ENCODE measurements at places on chromosomes 4 and X.

GRCh38 chrX:427812-428725 lies 41.4 kb upstream of the PPP2R3B start:
- no peak for DNase-seq
- no peaks in the 10 kb centered on the region for H3K4me1 ChIP-seq
- peaks cover 28% of the 10 kb centered on the region for H3K27me3 ChIP-seq

- no peaks in the 10 kb centered on the region for H3K27me3 ChIP-seq
- no peaks in the 10 kb centered on the region for H3K4me1 ChIP-seq
- no peak overlapping the region for H3K27ac ChIP-seq
- no peaks in the 10 kb centered on the region for H3K36me3 ChIP-seq
- DNase-seq, result no peak
Observed at GRCh38 chr4:86294883-86295282, 65.0 kb downstream of the MAPK10 start.

DNA sequence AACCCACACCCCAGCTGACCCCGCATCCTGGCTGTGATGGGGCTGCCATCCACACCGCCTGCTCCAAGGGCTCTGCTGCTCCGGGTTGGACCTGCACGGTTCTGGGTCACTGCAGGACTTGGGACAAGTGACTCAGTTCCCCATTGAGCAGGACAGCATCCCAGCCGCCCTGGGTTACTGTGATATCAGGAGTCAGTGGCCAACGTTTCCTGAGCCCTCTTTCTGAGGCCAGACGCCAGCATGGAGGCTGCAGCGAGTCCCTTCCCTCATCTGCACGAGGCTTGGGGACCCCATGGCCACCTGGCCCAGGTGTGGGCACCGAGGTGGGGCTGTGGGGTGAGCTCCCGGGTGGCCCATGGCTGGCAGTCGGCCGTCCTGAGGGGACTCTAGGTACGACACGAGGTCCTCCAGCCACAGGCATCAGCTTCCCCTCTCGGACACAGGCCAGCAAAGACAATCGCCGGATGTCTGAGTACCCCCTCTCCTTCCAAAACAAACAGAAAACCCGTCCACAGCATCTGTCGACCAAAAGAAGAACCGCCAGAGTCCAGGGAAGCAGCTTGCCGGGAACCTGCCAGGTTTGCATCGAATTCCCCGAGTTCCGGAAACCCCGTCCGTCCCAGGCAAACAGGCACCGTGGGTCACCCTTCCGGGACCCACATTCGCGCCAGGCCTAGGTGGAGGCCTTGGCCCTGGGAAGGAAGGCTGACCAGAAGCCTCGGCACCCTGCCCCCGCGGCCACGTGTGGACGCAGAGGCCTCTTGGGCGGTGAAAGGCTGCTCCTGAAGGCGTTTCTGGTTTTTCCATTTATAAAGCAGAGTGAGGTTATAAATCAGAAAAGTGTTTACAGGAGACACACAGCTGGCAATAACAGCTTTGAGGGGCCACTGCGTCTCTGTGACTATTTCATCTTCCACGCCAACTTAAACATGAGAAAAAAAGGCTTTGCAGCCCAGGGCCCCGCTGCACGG lies 136.0 kb downstream of the FAM53A start:
- H3K27me3 ChIP-seq, result peaks cover 54% of the 10 kb centered on the region
- H3K27ac ChIP-seq, result no peak overlapping the region
- no peaks in the 10 kb centered on the region for H3K4me1 ChIP-seq

DNA sequence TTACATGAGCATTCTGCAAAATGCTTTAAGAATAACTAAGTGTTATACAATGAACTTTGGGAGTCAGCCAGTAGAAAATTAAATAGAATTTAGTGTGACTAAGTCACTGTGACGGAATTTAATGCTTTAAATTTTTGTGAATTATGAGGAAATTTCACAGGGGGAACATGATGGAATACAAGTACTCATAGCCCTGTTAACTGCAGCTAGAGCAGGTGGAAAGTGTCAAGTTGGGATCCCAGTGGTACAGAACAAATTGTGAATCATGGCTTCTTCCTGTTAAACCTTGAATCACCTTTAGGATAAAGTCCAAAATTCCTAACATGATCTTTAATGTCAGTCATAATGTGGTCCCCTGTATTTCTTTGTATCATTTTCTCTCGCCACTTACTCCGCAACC lies 212.2 kb upstream of the CENPE start:
- no peaks in the 10 kb centered on the region for H3K4me1 ChIP-seq
- no peaks in the 10 kb centered on the region for H3K36me3 ChIP-seq
- no peak overlapping the region for H3K27ac ChIP-seq
- no peaks in the 10 kb centered on the region for H3K27me3 ChIP-seq
- H3K4me3 ChIP-seq, result no peak overlapping the region

- DNase-seq, result no peak
- no peaks in the 10 kb centered on the region for H3K4me1 ChIP-seq
- no peaks in the 10 kb centered on the region for H3K36me3 ChIP-seq
- H3K27me3 ChIP-seq, result no peaks in the 10 kb centered on the region
- H3K27ac ChIP-seq, result no peak overlapping the region
- H3K4me3 ChIP-seq, result no peak overlapping the region
Observed at GRCh38 chr4:36677874-36678273, 396.5 kb downstream of the DTHD1 start.

GRCh38 chr4:97643179-97643578 lies 500.1 kb downstream of the STPG2 start:
- no peaks in the 10 kb centered on the region for H3K27me3 ChIP-seq
- H3K4me3 ChIP-seq, result no peak overlapping the region

GRCh38 chr4:139919521-139919920 lies 234.5 kb downstream of the MAML3 start:
- no peaks in the 10 kb centered on the region for H3K27me3 ChIP-seq
- 0 out of 2 replicates have a peak, but pooled peaks cover 1% of the 10 kb centered on the region for H3K4me1 ChIP-seq
- no peak overlapping the region for H3K27ac ChIP-seq
- no peaks in the 10 kb centered on the region for H3K36me3 ChIP-seq

- no peaks in the 10 kb centered on the region for H3K27me3 ChIP-seq
- H3K4me3 ChIP-seq, result no peak overlapping the region
- H3K36me3 ChIP-seq, result no peaks in the 10 kb centered on the region
- DNase-seq, result no peak
Observed at GRCh38 chr4:37138019-37138653, 106.4 kb upstream of the NWD2 start.

- H3K36me3 ChIP-seq, result no peaks in the 10 kb centered on the region
- no peaks in the 10 kb centered on the region for H3K27me3 ChIP-seq
- no peak overlapping the region for H3K4me3 ChIP-seq
- no peaks in the 10 kb centered on the region for H3K4me1 ChIP-seq
- H3K27ac ChIP-seq, result no peak overlapping the region
- no peak for DNase-seq
Observed at GRCh38 chr4:123921339-123921738, 524.7 kb downstream of the SPRY1 start.

DNA sequence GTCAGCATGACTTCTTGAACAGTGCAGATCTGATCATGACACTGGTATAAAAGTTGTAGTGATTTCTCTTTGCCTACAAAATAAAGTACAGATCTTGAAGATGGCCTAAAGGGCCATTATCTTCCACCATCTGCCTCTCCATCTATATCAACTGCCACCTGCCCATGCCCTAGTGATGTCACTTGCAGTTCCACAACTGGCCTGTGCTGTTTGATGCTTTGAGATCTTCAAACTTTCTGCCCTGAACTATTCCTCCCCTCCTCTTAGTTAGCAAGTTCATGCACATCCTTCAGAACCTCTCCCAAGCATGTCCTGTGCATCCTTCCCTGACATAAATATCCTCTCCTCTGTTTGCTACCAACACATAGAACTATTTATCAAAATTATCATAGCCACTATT lies 217.0 kb downstream of the SOWAHB start:
- H3K4me1 ChIP-seq, result 0 out of 2 replicates have a peak, but pooled peaks cover 6% of the 10 kb centered on the region
- no peaks in the 10 kb centered on the region for H3K27me3 ChIP-seq
- DNase-seq, result no peak

DNA sequence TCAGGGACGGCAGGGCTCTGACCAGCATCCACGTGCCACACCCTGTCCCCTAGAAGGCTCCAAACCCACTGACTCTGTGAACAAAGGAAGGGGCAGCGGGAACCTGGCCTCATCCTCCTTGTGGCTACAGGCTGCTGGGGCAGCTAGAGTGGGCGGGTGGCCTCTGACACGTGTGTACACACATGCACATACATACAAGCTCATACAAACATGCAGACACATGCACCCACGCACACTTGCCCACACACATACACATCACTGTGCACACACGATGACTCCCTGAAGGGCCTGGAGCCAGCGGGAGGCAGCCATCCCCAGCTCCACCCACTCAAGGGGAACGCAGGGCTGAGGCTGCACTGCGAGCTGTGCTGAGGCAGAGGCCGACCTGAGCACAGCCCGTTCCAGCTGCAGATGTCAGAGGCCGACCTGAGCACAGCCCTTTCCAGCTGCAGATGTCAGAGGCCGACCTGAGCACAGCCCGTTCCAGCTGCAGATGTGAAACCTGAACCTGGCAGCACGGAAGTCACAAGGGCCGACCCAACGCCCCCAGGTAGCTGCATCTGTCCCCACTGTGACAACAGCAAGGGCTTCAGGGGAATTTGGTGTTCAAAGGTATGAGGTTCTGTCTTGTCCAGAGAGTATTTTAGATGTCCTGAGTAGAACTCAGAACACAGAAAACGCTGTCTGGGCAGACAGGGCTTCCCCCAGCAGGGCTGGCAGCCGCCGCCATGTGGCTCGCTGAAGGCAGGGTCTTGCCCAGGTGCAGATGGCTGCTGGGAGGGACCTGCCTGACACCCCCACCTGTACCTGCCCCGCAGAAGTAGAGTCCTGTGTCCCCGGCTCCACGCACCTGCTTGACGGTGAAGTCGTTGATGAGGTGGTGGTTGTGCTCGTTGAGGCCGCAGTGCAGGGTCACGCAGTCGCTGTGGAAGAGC lies 33.5 kb downstream of the CTBP1 start:
- no peaks in the 10 kb centered on the region for H3K4me1 ChIP-seq
- no peaks in the 10 kb centered on the region for H3K27me3 ChIP-seq
- H3K4me3 ChIP-seq, result no peak overlapping the region

GRCh38 chr4:152784490-152785350 lies 5.0 kb downstream of the ARFIP1 start:
- no peak overlapping the region for H3K4me3 ChIP-seq
- H3K27ac ChIP-seq, result no peak overlapping the region
- no peaks in the 10 kb centered on the region for H3K36me3 ChIP-seq
- peaks cover 18% of the 10 kb centered on the region for H3K4me1 ChIP-seq
- no peaks in the 10 kb centered on the region for H3K27me3 ChIP-seq

GRCh38 chr4:55866973-55867574 lies 13.6 kb downstream of the EXOC1 start:
- peaks cover 12% of the 10 kb centered on the region for H3K36me3 ChIP-seq
- H3K27me3 ChIP-seq, result no peaks in the 10 kb centered on the region
- DNase-seq, result no peak
- peak overlapping the region; percentile 76 for H3K27ac ChIP-seq

GRCh38 chrX:24168807-24169206 lies 19.3 kb downstream of the ZFX start:
- no peak for DNase-seq
- peaks cover 10% of the 10 kb centered on the region for H3K36me3 ChIP-seq
- no peaks in the 10 kb centered on the region for H3K4me1 ChIP-seq
- no peaks in the 10 kb centered on the region for H3K27me3 ChIP-seq
- no peak overlapping the region for H3K4me3 ChIP-seq

GRCh38 chrX:68909945-68910344 lies 81.1 kb downstream of the EFNB1 start:
- H3K4me1 ChIP-seq, result no peaks in the 10 kb centered on the region
- H3K27me3 ChIP-seq, result no peaks in the 10 kb centered on the region
- no peak overlapping the region for H3K4me3 ChIP-seq

DNA sequence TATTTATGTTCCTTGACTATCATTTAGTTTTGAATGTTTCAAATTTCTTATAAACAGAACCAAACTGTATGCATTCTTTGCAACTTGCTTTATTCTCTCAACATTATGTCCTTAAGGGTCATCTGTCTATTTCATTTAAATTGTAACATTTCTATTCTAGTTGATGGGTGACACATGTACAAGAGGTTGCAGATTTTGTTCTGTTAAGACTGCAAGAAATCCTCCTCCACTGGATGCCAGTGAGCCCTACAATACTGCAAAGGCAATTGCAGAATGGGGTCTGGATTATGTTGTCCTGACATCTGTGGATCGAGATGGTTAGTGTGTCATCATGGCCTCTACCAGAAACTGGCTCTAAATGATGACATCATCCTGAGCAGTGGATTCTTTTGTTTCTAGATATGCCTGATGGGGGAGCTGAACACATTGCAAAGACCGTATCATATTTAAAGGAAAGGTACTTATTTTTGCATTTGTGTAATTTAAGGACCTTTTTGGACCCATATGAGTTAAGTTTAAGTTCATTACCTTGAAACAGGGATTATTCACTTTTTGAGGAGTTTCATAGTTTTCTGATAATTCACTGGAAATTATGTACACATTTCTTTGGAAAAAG lies 6.1 kb downstream of the LIAS start:
- DNase-seq, result no peak
- H3K27ac ChIP-seq, result no peak overlapping the region
- H3K4me1 ChIP-seq, result peaks cover 16% of the 10 kb centered on the region
- H3K27me3 ChIP-seq, result no peaks in the 10 kb centered on the region

GRCh38 chr4:23333946-23334878 lies 555.6 kb downstream of the PPARGC1A start:
- H3K27ac ChIP-seq, result peak overlapping the region; percentile 1
- peaks cover 9% of the 10 kb centered on the region for H3K4me1 ChIP-seq
- peak; percentile 22 for DNase-seq
- H3K4me3 ChIP-seq, result no peak overlapping the region
- no peaks in the 10 kb centered on the region for H3K27me3 ChIP-seq
- H3K36me3 ChIP-seq, result no peaks in the 10 kb centered on the region

DNA sequence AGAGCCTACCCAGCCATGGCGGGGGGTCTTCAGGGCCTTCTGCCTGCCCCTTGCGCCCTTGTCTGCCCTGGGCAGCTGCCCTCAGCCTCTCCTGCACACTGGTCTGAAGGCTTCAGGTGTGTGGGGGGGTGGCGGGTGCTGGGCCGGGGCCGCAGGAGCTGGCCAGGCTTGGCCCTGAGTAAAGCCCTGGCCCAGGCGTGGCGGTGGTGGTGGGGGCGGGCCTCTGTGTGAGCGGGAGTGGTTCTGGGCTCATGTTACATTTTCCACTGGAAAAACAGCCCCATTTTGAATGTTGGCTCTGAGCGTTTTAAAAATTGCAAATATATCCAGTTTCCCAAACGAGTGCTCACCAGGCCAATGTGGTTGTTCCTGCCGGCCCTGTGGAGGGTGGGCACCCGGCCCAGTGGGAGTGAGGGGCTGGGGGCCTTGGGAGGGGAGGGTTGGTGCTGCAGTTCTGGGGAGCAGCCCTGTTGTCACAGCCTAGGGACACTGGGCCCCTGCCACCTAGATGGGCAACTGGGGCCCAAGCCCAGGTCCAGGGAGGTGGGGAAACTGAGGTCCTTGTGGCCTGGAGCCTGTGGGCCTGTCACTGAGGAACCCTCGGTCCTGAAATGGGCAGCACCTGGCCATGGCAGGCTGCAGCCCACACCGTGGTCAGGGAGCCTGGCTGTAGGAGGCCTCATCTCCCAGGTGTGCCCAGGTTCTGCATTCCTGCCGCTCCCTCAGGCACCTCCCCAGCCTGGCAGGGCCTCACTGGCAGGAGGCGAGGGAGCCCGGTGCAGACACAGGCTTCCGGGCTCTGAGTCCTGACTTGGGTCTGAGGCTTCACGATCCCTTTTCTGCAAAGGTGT lies 28.3 kb downstream of the FGFRL1 start:
- H3K4me3 ChIP-seq, result no peak overlapping the region
- H3K27me3 ChIP-seq, result no peaks in the 10 kb centered on the region
- DNase-seq, result no peak
- no peak overlapping the region for H3K27ac ChIP-seq
- no peaks in the 10 kb centered on the region for H3K36me3 ChIP-seq

Data from PC-9 (cell line).